ENCODE measurements at places on chromosomes 16 and 17.
A peak's percentile ranks its signal among the peaks of the same experiment; 100 is the strongest.

DNA sequence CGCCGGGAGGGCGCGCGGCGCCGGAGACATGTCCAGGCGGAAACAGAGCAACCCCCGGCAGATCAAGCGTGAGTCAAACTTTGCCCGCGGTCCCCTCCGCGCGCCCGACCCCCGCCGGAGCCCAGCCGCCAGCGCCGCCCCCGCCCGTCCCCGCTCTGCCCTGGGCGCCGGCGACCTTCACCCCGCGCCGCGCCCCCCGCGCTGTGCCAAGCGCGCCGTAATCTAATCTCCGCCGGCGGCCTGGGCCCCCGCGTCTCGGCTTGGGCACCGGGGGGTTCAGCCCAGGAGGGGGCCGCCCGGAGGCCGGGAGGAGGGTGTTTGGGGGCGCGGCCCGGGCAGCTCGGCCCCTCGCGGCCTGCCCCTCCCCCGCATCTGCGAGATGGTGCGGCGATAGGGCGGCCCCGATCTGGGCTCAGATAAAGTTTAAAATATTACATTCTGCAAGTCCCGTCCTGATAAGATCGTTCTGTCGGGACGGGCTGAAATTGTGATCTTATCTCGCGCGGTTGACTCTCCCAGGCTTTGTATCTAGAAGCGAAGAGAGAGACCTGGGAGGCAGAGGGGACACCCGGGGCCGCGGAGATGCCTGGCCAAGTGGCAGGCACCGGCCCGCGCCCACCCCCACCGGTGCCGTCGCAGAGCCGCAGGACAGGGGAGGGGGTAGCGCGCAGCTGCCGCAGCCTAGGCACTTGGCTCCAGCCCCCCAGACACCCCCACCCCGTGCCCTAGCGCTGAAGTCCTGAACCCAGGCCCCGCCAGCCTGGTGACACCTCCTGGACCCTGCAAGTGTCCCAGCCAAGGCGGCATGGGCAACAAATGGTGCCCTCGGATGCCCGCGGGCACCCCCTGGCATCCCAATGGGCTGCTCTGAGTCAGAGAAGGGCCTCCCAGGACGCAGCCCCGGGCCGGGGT, 787 bp downstream of the ZFPM1 start:
- no peak for DNase-seq

- no peak for DNase-seq
Measured at GRCh38 chr17:73895157-73895556, 250.9 kb upstream of the SDK2 start.

DNA sequence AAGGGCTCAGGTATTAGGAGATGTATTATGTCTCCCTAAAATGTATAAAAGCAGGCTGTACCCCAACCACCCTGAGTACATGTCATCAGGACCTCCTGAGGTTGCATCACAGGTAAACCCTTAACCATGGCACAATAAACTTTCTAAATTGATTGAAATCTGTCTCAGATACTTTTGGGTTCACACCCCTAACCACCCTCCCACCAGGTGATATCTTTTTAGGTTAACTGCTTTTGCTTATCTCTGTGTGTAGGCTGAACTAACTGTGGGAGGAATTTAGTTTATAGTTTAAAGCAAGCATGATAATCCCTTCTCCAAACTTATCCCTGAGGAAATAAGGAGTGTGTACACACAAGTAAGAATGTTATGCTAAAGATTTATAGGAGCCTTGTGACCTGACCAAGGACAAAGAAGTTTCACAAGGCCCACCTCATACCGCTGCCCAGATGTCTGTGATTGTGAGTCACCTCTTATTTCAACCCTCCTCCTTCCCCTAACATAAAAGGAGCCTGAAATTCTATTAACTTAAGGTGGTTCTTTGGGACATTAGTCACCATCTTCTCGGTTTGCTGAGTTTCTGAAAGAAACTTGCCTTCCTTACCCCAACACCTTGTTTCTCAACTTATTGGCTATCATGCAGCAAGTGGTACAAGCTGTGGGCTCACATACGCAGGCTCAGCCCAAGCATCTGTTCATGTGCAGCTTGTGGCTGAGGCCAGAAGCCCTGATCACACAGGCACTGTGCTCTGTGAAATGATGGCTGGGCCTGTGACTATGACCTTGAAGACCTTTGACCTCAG, 11.3 kb downstream of the PRSS22 start:
- DNase-seq: peak; percentile 77

GRCh38 chr17:81428948-81429774, 33.9 kb downstream of the BAHCC1 start:
- no peak for DNase-seq

- no peak for DNase-seq
Measured at GRCh38 chr16:72043058-72043457, 11.2 kb upstream of the HP start.

DNA sequence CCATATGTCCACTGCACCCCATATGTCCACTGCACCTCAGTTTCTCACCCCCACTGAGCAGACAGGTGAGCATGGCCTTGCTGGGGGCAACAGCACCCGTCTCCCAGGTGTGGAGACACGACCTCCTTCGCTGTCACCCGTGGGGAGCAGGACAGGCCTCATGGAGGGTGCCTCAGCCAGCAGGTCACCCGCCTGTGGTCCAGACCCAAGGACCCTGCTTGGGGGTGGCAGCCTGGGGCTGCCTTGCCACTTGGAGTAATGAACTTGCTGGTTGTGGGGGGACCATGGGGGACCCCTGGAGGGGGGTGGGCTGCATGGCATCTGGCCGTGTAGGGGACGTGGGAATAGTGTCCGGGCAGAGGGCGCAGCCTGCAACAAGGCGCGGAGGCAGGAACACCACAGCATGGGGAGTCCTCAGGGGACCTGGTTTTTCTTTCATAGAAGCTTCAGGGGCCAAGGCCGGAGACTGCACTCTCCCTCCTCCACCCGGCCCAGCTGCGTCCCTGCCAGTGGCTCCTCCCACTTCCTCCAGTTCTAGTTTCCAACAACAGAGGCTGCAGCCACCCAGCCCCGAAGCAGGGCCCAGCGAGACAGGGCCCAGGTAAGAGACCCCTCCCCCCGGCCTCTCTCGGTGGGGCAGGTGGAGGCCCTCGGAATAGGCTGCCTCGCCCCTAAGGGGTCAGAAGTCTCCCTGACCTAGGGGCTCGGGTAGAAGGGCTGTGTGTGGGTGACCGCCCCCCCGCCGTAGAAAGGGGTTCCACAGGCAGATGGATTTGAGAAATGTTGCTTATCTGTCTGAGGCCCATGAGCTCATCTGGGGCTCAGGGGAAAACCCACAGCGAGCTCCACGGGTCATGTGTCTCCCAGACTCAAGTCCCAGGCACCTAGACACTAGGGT, at the start of gene NHLRC4:
Gene NHLRC4 (plus strand): TSS at position 531 of the 898 bp plus-strand sequence. CDS start 1,043 bp downstream, outside the sequence.
- no peak for DNase-seq

DNA sequence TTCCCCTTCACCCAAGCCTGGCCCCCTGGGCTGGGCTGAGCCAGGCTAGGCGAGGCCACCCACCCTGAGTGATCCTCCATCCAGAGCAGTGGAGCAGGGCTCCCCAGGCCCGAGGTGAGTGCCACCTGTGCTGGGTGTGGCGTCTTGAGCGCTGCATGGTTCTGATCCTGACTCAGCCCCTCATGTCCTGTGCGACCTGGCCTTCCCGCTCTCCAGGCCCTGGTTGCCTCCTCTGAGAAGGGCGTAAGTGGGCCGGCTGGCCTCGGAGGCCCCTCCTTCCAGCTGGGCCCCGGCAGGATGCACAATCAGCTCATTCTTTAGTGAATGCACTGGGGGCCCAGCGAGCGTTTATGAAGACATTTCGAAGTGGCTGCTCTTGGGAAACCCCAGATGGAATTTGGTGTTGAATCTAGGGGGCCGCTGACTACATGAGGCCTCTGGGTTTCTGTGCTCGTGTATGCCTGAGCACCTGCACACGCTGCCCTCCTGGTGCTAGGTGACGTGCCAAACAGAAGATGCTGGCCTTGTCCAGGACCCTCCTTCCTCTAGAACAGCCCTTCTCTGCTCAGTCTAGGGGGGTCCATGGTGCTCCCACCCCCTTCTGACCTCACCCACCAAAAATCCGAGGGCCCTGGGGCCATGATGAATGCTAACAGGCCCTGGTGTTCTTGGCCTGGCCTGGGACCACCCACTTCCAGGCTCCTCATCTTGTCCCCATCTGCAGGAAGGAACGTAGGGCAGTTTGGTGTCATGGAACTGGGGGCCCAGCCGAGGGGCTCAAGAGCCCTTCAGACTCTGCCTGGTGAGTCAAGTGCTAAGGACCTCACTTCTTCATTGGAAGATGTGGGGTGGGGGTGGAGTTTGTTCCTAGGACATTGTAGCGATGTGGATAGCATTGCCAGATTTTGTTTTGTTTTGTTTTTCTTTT, 3.6 kb upstream of the TMEM92 start:
- no peak for DNase-seq

DNA sequence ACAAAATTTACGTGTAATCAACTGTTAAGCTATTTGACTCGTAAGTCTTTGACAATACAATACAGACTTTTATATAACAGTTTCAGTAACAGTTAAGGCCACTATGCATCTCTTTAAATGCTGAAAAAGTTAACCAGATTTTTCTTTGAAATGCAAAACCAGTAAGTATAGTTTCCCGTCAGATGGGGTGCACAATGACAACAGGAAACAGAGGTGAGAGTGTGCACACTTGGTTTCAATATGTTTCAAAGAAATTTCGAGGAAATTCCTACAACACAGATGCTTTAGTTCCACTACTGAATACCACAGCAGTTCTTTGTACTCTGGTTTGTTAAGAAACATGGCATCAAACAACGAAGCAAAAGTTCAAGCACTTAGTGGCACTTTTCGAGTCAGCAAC, 48.4 kb downstream of the RNF157 start:
- DNase-seq: no peak

- peak; percentile 93 for DNase-seq
Measured at GRCh38 chr17:72151565-72152386, 31.0 kb downstream of the SOX9 start.

GRCh38 chr17:59369031-59369975, 37.8 kb downstream of the YPEL2 start:
- no peak for DNase-seq

Data from SW480 (cell line).